ENCODE measurements at places on chromosomes 4 and X. TPM values are rescaled to one million over a fixed set of nuclear protein-coding genes. Genes with fewer than 3 reads are reported as not detected.

- H3K27ac ChIP-seq, result no peak overlapping the region
- peaks cover 3% of the 10 kb centered on the region for H3K27me3 ChIP-seq
- no peaks in the 10 kb centered on the region for H3K36me3 ChIP-seq
- no peaks in the 10 kb centered on the region for H3K4me1 ChIP-seq
Observed at GRCh38 chr4:108796173-108796572, 33.3 kb upstream of the ETNPPL start.

DNA sequence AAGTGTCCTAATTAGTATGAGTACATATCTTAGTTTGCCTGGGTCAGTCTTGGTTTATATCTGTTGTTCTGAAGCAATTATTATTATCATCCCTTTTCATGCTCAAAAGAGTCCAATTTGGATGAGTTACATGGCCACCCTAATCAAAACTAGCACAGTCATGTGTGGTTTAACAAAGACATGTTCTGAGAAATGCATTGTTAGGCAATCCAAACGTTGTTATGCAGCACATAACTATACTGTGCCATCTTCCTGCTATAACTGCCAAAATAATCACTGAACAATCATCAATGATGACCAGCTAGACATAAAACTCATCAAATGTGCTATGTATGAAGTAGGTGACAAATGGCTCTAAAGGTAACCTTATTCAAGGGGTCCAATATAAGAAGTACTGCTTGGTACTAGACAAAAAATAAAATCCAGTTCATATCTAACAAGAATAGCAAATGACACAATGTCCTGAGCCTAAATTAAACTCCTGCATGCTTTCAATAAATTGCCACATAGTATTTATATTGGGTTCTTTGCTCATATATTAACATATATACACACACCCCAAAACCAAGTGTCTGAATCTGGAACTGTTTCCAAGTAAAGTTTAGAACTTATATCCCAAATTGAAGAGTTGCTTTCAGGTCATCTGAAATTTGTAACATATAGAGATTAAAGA, 41.9 kb downstream of the CNOT6L start:
- no peak overlapping the region for H3K4me3 ChIP-seq
- H3K27me3 ChIP-seq, result no peaks in the 10 kb centered on the region
- H3K36me3 ChIP-seq, result peaks cover 37% of the 10 kb centered on the region

GRCh38 chr4:106368678-106369077, at the start of gene GIMD1:
Gene GIMD1 (minus strand): TSS chr4:106368778. CDS start chr4:106367435, 1,343 bp downstream.
- no peaks in the 10 kb centered on the region for H3K36me3 ChIP-seq
- peaks cover 17% of the 10 kb centered on the region for H3K27me3 ChIP-seq
- no peaks in the 10 kb centered on the region for H3K4me1 ChIP-seq

DNA sequence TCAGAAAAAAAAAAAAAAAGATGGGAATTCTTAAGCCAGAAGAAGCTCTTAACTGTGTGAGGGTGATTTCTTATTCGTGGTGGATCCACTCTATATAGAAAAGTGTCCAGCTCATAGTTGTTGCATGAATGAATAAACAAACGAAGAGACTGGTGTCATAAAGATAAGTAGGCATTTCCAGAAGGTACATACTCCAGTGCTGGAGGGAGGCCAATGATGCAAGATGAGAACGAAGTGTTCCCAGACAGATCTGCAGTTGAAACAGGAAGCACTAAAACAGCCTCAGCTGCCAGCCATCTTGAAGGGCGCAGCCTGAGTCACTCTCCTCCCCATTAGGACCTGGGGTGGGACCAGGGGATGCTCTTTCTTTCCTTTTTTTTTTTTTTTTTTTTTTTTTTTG, 47.4 kb upstream of the HOPX start:
- H3K27ac ChIP-seq, result no peak overlapping the region
- H3K4me3 ChIP-seq, result no peak overlapping the region
- H3K4me1 ChIP-seq, result peaks cover 4% of the 10 kb centered on the region
- no peaks in the 10 kb centered on the region for H3K27me3 ChIP-seq

DNA sequence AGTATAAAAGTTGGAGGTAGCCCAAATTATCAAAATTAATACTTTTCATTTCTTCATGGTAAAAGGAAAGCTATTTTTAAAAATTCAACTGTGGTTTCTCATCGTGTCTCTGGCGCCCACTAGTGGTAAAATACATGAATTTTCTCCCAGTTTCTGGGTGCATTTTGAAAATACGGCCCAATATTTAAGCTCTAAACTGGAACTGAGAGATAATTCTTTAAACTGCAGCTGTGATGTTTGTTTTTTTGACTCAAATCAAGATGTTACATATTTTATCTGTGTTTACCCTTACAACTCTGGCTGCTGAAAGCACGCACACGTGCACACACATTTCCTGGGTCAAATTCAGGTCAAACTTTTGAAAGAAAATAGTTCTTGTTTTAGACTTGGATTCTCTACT, 123.9 kb upstream of the ACSL4 start:
- no peak overlapping the region for H3K27ac ChIP-seq
- no peaks in the 10 kb centered on the region for H3K36me3 ChIP-seq
- no peaks in the 10 kb centered on the region for H3K27me3 ChIP-seq
- H3K4me1 ChIP-seq, result peaks cover 6% of the 10 kb centered on the region
- peak; percentile 70 for DNase-seq
- H3K4me3 ChIP-seq, result no peak overlapping the region

GRCh38 chr4:145623831-145624230, 4.6 kb downstream of the MMAA start:
- peak overlapping the region; percentile 32 for H3K4me3 ChIP-seq
- H3K27me3 ChIP-seq, result no peaks in the 10 kb centered on the region
- peaks cover 34% of the 10 kb centered on the region for H3K36me3 ChIP-seq
- DNase-seq, result no peak
- peak overlapping the region; percentile 93 for H3K27ac ChIP-seq
- H3K4me1 ChIP-seq, result peaks cover 38% of the 10 kb centered on the region

DNA sequence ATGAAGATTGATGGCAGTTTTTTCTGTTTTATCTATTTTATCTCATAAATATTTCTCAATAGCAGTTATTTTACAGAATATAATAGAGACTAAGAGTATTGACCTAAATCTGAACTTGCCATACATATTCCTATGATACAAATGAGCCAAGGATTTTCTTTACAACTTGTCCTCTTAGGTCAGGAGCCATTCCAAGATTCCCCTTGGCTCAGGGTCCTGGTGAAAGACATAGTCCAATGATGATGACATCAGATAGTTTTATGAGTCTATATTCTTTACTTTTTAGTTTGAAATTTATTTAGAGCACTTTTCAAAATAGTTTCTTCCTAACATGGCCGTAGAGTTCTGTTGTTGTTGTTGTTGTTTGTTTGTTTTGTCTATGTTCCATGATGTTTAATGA, 869.1 kb upstream of the GRID2 start:
- no peak overlapping the region for H3K27ac ChIP-seq
- H3K27me3 ChIP-seq, result no peaks in the 10 kb centered on the region
- DNase-seq, result no peak
- H3K36me3 ChIP-seq, result no peaks in the 10 kb centered on the region
- no peaks in the 10 kb centered on the region for H3K4me1 ChIP-seq

DNA sequence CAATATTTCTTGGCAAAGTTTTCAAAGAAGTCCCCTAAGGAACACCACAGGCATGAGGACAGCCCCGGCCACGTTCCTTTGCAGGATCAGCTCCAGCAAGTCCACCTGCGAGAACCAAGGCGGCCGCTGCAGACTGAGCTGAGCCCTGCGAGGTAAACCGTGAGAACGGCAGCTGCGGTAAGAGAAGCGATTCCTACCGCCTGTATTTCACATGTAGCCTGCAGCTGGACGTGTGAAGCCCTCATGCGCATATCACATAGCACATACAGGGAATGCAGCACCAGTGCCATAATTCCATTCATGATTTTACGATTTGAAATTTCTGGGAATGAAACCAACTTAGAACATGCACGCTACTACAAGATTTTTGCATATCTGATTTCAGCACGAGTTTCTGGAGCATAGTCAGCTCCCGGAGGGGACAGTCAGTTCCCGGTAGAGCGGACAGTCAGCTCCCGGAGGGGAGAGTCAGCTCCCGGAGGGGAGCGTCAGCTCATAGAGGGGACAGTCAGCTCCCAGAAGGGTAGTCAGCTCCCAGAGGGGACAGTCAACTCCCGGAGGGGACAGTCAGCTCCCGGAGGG, 41.7 kb downstream of the FGFRL1 start:
- peaks cover 8% of the 10 kb centered on the region for H3K4me1 ChIP-seq
- no peaks in the 10 kb centered on the region for H3K36me3 ChIP-seq
- peaks cover 14% of the 10 kb centered on the region for H3K27me3 ChIP-seq
- no peak for DNase-seq
- H3K4me3 ChIP-seq, result no peak overlapping the region

- no peaks in the 10 kb centered on the region for H3K4me1 ChIP-seq
- DNase-seq, result no peak
- H3K4me3 ChIP-seq, result no peak overlapping the region
- H3K36me3 ChIP-seq, result no peaks in the 10 kb centered on the region
- H3K27ac ChIP-seq, result no peak overlapping the region
Observed at GRCh38 chr4:156779774-156780173, 191.8 kb downstream of the PDGFC start.

- DNase-seq, result no peak
- H3K4me1 ChIP-seq, result no peaks in the 10 kb centered on the region
- H3K27me3 ChIP-seq, result no peaks in the 10 kb centered on the region
- no peak overlapping the region for H3K4me3 ChIP-seq
Observed at GRCh38 chr4:31058656-31059055, 338.5 kb downstream of the PCDH7 start.

- H3K4me3 ChIP-seq, result no peak overlapping the region
- H3K27ac ChIP-seq, result no peak overlapping the region
- no peaks in the 10 kb centered on the region for H3K36me3 ChIP-seq
- no peaks in the 10 kb centered on the region for H3K4me1 ChIP-seq
- no peaks in the 10 kb centered on the region for H3K27me3 ChIP-seq
Observed at GRCh38 chr4:14596904-14597303, 405.4 kb upstream of the CPEB2 start.

DNA sequence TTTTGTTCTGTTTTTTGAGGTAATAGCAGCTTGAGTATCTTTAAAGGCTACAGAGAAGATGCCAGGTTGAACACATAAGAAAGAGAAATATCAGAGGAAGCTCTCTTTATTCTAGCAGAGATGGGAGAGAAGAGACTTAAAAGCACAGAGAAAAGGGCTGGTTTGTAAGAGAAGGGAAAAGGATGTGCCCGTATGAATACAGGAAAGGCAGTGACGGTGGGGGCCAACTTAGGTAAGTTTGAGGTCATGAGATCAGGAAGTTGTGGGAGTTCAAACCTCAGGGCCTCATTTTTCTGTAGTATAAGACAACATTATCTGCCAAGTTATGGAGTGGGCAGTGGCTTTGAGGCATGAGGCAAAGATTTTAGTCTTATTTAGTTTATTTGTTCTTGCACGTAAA, 121.3 kb upstream of the S100G start:
- H3K27me3 ChIP-seq, result no peaks in the 10 kb centered on the region
- H3K4me1 ChIP-seq, result peaks cover 15% of the 10 kb centered on the region
- peak overlapping the region; percentile 89 for H3K27ac ChIP-seq
- H3K36me3 ChIP-seq, result peaks cover 5% of the 10 kb centered on the region

The CSAG1 gene
- total RNA-seq, result not detected

The KDR gene
- total RNA-seq, result not detected

The ARHGAP24 gene
- total RNA-seq, result not detected
